ENCODE measurements at places on chromosomes 1 and 21.

- no peak for DNase-seq
Observed at GRCh38 chr1:92380867-92381266, 82.0 kb downstream of the RPAP2 start.

DNA sequence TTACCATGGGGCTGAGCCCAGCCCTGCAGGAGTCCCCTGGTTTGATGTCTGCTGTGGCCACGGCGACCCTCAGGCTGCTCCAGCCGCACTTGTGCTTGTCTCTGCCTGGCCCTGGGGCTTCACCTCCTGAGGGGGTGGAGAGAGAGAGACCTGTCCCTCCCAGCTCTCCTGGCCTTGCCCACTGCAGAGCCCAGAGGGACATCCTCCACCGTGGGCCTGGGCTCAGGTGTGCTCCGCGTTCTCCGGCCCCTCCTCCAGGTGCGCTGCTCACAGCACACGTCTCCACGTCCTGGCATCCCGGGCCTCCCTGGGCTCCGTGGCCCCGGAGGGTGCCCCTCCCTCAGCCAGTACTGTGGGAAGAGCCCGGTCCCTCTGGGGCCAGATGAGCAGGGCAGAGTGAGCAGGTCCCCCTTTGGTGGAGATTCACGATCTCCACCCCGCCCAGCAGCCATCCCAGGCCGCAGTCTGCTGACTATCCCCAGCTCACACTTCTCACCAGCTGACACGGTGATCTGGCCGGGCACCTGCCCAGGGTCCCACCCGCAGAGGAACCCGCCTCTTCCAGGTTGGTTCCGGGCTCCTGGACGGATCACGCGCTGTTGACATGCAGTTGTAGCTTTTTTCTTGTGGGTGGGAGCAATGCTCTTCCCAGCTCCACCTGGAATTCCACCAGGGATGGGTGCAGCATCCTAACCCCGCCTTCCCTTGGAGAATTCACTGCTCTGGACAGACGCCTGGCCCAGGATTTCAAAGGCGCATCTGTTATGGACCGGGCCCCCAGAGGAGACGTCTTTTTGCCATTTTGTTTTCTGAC lies 41.8 kb upstream of the POFUT2 start:
- no peak for DNase-seq

DNA sequence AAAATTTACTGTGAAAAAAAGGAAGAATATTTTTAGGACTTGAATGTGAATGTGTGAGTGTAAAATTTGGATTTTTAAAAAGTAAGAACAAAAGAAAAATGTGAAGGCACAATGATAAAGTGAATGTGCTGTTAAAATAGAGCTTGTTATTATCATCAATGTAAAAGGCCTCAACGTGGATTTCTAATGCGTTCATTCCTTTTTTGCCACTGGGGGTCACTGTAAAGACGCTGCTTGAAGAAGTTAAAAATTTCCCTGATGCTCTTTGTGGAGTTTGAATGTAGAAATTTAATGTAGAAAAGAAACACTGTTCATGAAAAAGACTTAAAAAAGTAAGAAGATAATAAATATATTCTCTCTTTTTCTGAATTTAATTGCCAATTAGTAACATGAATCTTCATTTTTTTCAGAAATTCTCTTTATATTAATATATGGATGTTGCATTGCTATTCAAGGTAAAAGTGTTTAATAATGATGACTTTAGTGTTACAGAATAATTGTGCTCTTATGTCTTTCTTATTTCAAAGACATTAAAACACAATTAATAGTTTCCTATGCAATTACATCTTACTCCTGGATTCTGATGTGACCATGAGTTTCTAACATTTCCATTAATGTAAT lies 161.5 kb downstream of the DNM3 start:
- peak; percentile 47 for DNase-seq

GRCh38 chr21:18493422-18493821 lies 89.8 kb upstream of the TMPRSS15 start:
- DNase-seq, result peak; percentile 76

GRCh38 chr1:201570886-201571624 lies 32.1 kb downstream of the NAV1 start:
- DNase-seq, result no peak

GRCh38 chr1:221804303-221804702 lies 62.4 kb upstream of the DUSP10 start:
- no peak for DNase-seq

DNA sequence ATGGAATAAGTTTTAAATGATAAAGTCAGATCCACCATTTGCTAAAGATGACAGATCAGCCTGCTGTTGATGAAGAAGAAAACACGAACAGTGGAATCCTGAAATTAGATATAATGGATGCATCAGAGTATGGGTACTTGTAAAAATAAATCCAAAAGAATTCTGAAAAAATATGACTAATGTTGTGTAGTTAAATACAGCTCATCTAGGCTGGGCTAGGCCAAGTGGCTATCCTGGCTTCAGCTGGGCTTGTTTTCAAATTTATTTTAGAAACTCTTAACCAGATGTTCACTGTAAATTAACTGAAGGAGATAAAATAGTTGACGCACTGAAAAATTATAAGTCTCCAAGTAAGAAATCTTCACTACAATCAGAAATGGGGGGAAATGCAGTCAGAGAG lies 7.4 kb upstream of the RGS2 start:
- DNase-seq, result no peak

- DNase-seq, result no peak
Observed at GRCh38 chr1:22877112-22877915, 95.4 kb downstream of the LACTBL1 start.

GRCh38 chr1:39960431-39960958 lies 5.5 kb downstream of the MFSD2A start:
- DNase-seq, result no peak

GRCh38 chr1:198970916-198971315 lies 332.1 kb downstream of the PTPRC start:
- DNase-seq, result no peak

- no peak for DNase-seq
Observed at GRCh38 chr1:87783315-87783714, 454.6 kb downstream of the LMO4 start.

- DNase-seq, result no peak
Observed at GRCh38 chr21:37454869-37455503, 88.4 kb downstream of the DYRK1A start.

DNA sequence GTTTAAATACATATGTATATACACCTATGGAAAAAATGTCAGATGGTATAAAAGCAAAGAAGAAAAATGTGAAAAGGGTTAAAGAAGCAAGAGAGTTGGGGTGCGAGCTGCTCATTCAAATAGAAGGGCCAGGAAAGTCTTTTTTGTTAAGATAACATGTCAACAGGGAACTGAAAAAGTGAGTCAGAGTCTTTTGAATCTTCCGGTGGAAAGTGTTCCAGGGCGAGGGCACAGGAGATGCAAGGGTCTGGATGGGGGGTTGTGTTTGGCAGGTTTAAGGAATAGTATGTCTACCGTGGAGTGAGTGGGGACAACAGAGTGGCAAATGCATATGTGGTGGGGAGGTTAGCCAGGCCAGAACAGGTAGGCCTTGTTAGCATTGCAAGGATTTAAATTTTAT lies 22.2 kb upstream of the GNG12 start:
- no peak for DNase-seq

DNA sequence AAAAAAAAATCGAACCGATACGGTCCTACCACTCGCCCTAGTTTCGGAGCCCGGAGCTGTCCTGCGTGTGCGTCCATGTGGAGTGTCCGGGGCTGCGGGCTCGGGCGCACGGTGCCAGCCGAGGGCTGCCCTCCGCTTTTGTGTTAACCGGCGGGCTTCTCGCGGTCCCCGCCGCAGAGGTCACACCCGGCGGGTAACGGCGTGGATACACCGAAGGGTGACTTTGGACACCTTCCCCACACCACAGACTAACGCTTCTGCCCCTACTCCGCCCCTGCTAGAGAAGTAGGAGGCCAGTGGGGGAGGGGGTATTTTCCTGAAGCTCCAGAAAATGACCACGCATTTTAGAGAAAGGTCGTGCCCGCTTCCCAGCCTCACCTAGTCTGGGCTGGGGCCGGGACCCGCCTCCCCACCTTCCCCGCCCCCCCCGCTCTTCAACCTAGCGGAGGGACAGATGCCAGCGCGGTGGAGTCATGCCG lies 609 bp upstream of the ATF3 start:
- DNase-seq, result no peak

DNA sequence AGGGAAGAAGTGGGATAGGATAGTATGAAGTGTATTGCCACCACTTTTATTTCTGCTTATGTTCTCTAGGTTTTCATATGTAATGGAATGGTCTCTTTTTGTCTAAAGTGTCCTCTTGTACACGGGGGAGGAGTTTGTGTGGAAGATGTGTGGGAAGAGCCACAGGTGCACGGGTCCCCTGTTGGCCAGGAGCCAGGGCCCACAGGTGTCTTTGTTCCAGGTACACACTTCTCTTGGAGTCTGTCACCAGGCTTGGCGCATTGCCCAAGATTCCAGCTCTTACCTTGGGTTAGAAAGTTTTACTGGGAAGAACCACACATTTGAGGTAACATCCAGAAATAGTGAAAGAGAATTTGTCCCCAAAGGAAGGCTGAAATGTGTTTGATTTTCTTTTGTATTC lies 10.5 kb downstream of the TENT5C start:
- DNase-seq, result no peak

GRCh38 chr1:229280037-229280828 lies 9.3 kb downstream of the RAB4A start:
- no peak for DNase-seq

GRCh38 chr1:235643837-235644692 lies 5.5 kb downstream of the GNG4 start:
- no peak for DNase-seq

DNA sequence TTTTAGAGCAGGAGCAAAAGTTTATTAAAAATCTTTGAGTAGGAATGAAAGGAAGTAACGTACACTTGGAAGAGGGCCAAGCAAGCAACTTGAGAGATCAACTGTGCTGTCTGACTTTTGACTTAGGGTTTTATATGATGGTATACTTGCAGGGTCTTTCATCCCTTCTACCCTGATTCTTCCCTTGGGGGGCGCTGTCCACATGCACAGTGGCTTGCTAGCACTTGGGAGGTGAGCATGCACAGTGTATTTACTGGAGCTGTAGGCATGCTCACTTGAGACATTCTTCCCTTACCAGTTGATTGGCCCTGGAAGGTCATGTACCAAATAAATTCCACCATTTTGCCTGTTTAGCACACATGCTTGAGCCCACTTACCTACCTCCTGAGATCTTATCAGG lies 1001.3 kb upstream of the ADGRL2 start:
- DNase-seq, result no peak

- DNase-seq, result no peak
Observed at GRCh38 chr1:233677690-233678354, 63.9 kb downstream of the KCNK1 start.

GRCh38 chr21:44870748-44871495 lies 2.6 kb downstream of the PTTG1IP start:
- no peak for DNase-seq

GRCh38 chr1:230778916-230779590 lies 31.9 kb downstream of the CAPN9 start:
- no peak for DNase-seq

GRCh38 chr1:55885619-55886018 lies 670.5 kb upstream of the USP24 start:
- DNase-seq, result no peak

- peak; percentile 32 for DNase-seq
Observed at GRCh38 chr1:241413386-241413785, 56.4 kb upstream of the RGS7 start.

GRCh38 chr1:3702990-3703728 lies 49.1 kb upstream of the CCDC27 start:
- no peak for DNase-seq

GRCh38 chr1:214451596-214451995 lies 99.8 kb downstream of the PTPN14 start:
- DNase-seq, result no peak

- no peak for DNase-seq
Observed at GRCh38 chr1:29319300-29320110, 83.2 kb downstream of the PTPRU start.

GRCh38 chr1:113303267-113303666 lies 87.0 kb upstream of the MAGI3 start:
- no peak for DNase-seq

GRCh38 chr1:78483903-78484302 lies 6.9 kb upstream of the PTGFR start:
- DNase-seq, result no peak

- no peak for DNase-seq
Observed at GRCh38 chr1:176884286-176884685, 280.2 kb downstream of the ASTN1 start.

GRCh38 chr1:231369282-231369681 lies 31.2 kb downstream of the SPRTN start:
- no peak for DNase-seq

DNA sequence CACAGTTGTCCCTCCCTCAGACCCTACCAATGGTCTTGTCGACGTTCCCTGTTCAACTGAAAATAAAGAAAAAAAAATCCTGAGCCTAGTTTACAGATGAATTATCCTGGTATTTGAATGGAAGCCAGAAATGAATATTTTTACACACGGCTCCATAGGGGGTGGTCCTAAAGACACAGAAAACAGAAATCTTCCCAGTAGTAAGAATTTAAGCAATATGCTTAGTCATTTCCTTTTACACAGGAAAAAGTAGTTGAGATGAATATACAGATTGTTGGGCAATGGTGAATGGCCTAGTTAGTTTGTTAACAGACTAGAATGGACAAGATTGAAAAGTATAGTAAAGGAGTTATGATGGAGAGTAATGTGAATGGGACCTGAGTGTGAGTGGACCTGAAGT lies 67.4 kb downstream of the RGS18 start:
- peak; percentile 70 for DNase-seq

GRCh38 chr21:46363698-46364097 lies 39.7 kb downstream of the PCNT start:
- DNase-seq, result no peak

GRCh38 chr1:219277304-219278105 lies 103.8 kb downstream of the LYPLAL1 start:
- no peak for DNase-seq

- DNase-seq, result no peak
Observed at GRCh38 chr21:28099001-28099705, 893.5 kb downstream of the LTN1 start.

DNA sequence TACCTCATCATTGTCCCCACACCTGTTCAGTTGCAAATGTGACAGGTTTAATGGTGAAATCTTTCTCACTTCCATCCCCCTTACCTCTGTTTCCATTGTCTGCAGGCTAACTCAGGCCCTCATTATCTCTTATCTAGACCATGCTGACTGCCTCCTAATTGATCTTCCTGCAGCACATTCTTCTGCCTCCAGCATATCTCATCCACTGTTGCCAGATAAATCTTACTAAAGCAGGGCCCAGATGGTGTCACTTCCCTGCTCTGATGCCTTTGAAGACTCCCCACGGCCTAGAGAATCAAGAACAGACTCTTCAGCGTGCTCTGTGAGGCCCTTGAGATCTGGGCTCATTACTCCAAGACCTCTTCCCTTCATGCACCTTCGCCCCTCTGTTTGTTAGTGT lies 230.1 kb downstream of the DUSP10 start:
- no peak for DNase-seq

DNA sequence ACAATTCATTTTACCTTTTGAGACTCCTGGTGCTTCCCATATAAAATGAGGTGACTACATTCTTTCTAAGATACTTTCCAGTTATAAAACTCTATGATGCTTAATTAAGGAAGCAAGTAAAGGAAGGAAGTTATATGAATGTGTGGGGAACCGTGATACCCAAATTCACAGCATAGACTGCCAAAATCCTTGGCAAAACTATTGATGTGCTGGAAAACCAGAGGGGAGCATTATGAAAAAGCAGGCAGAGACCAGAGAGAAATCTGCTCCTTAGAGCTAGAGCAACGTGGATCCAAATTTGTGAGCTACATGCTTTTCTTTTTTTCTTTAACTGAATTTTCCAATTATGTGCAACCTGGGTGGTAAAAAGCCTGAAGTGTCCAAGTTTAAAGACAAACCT lies 201.4 kb upstream of the USP25 start:
- DNase-seq, result no peak

GRCh38 chr1:31036749-31037500 lies 28.6 kb downstream of the PUM1 start:
- no peak for DNase-seq

- no peak for DNase-seq
Observed at GRCh38 chr1:3483801-3484444, 29.5 kb downstream of the ARHGEF16 start.

All from fibroblast of skin of left quadriceps (primary cell).